ENCODE measurements at places on chromosomes 2 and 18.

GRCh38 chr2:119862127-119862889, 102.6 kb downstream of the PTPN4 start:
- no peak for DNase-seq

DNA sequence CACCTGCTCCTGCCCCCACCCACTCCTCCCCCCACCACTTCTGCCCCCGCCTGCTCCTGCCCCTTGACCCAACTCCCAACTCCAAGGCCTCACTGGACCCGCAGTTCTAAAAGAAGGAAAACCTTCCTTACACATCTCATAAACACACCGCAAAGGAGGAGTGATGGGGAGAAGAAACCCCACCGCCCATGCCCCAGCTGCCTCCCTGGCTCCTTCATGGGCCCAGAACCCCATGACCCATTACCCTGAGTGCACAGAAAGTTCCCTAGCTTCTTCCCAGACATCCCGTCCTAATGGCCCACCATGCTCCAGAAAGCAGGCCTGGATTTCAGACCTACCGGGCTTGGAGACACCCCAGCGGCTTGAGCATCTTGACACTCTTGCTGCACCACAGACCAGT, 17.8 kb upstream of the CNDP2 start:
- no peak for DNase-seq

DNA sequence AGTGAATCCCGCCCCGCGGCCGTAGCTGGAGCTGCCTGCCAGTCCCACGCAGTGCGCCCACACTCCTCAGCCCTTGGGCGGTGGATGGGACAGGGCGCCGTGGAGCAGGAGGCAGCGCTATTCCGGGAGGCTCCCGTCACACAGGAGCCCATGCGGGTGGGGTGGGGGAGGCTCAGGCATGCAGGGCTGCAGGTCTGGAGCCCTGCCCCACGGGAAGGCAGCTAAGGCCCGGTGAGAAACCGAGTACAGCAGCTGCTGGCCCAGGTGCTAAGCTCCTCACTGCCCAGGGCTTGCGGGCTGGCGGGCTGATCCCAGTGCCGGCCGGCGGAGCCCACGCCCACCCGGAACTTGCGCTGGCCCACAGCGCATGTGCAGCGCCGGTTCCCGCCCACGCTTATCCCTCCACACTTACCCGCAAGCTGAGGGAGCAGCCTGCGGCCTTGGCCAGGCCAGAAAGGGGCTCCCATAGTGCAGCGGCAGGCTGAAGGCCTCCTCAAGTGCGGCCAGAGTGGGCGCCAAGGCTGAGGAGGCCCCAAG, 1152.8 kb upstream of the CELF4 start:
- no peak for DNase-seq

DNA sequence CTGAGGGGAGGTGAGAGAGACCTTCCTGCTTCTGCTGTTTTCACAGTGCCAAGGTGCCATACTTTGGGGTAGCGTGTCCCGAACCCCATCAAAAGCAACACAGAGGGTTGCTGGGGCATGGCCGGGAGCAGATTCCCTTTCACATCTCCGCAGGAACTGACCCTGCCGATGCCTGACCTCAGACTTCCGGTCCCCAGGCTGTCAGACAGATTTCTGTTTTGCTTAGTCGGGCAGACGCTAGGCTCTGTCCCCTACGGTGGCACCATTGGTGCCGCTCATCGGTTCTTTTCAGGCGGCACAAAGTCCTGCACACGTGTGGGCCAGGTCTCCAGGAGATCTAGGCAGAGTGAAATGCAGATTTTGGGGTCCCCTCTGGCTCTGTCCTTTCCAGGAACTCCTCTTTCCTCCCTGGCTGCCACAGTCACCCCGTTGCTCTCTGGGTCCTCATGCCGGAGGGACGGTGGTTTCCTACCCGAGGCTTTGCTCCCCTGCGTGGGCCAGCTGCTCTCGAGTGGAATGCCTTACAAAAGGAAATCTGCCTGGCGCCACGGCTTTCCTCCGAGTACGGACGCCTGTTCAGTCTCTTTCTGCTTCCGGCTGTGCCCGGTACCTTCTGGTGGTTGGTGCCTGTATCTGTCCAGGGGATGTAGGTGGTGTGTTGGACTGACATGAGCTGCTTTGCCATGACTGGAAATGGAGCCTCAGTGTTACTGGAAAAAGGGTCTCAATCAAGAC, 39.3 kb downstream of the RTP5 start:
- DNase-seq = no peak

DNA sequence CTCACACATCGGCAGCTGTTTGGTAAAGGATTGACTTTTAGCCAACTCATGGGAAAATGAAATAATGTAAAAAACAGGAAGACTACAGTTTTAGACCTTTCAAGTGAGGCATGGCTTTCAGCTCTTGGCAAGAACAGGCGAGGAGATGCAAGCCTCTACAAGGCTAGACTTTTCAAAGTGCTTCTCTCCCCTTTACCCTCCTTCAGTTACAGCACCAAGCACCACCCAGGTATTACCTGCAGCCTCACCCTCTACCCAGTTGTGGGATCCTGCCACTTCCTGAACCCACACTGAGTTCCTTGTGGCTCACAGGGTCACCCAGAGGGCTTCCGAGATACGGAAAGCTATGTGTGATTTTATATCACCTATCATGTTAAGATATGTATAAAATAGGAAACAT, 14.7 kb downstream of the UGT1A10 start:
- no peak for DNase-seq

DNA sequence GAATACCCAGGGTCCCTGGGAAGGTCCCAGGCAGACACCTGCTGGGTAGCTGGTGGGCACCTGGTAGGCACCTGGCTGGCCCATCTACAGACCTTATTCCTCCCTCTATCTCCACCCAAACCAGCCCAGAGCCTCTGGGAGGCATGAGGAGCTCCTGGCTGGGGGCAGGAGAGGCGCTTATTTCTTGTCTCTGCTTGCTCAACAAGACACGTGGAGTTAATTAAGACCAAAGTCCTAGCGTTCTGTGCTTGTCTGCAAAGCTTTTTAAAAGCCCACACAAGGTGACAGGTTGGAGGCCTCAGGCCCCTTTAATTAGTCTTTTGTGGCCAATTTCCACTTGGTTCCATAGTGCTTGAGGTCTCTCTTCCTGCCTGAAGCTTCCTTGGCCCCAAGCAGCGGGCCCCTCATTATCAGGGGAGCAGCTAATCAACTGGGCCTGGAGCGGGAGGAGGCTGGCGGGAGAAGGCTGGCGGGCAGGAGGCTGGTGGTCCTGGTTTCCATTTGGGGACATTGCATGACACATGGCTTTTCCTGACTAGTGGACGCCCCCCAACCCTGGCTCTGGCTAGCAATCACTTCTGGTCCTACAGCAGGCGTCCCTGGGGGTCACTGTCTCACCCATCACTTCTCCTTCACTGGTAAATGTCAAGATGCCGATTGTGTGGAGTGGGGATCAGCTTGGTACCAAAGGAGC, 65.4 kb upstream of the HDAC4 start:
- no peak for DNase-seq

DNA sequence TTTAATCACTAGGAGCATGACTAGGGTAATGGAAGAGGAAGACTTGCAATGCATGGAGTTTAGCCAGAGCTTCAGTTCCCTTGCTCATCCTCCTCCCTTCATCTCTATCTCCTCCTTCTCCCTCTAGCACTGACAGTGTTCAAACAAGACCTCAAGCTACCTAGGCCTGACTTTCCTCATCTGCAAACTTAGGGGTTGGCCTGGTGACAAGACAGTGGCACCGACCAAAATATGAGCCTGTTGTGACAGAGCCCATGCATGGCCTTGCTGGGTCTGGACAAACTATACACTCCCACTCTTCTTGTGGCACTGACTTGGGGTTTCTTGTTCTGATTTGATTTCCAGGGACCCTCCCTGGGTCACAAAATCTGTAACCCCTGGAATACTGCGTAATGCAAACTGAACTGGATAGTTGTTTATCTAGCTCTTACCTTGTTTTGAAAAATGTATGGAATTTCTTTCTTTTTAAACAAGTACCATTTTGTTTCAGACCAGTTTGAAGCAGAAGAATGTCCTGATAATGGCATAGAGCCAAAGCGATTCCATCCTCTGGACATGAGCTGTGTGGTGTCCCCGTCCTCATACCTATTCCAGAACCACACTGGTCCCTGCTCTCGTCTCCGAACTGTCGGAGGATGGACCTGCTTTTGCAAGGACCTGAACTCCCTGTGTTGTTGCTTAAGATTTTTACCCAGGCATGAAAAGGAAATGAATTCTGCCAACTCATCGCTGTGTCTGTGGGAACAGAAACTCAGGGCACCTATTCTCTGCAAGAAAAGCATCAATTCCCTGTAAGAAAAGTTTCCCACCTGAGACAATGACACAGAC, 33.4 kb upstream of the PPP4R1 start:
- no peak for DNase-seq

GRCh38 chr2:179444056-179444455, 179.4 kb upstream of the SESTD1 start:
- no peak for DNase-seq

- no peak for DNase-seq
These were observed 540.0 kb upstream of the GYPC start for GRCh38 chr2:126115975-126116374.

GRCh38 chr2:152686321-152686720, 30.9 kb downstream of the PRPF40A start:
- DNase-seq = no peak

DNA sequence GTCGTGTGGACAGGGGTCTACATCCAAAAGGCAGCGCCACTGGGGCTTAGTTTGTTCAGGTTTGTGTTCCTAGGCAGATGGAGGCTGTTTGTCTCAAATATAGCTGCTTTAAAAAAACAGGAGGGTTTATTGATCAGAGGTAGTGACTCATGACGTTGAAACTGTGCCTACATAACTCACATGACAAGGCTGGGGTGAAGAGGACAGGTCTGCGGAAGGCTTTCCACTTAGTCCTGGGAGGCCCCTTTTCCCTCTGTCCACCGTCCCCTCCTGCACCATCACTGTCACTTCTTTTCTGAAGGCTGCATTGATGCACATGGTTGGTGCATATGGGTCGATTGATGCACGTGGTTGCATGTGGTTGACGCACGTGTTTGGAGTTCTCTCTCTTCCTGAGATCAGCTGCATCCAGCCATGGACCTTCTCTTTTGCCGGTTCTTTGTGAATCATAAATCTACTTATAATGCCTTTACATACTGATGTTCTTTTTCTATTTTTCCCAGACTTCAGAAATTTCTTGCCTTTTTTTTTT, 10.9 kb downstream of the SH3RF3 start:
- no peak for DNase-seq

- DNase-seq = no peak
These were observed 2026.1 kb upstream of the CELF4 start for GRCh38 chr18:39591649-39592048.

DNA sequence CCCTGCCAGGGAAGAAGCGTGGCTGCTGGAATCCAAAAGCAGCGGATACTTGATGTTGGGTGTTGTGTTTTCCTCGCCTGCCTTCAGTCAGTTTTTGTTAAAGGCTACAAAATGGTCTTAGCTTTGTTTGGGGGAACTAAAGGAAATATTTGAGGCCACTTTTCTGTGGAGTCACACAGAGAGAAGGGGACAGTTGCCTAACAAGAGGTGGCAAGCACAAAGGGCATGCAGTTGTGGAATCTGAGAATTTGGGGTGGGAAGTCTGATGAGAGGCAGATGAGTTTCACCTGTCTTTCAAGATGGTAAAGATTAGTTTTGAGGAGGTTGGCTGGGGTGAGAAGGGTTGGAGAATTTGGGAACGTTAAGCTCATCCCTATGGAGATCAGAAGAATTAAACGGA, 2.9 kb downstream of the MALT1 start:
- no peak for DNase-seq

DNA sequence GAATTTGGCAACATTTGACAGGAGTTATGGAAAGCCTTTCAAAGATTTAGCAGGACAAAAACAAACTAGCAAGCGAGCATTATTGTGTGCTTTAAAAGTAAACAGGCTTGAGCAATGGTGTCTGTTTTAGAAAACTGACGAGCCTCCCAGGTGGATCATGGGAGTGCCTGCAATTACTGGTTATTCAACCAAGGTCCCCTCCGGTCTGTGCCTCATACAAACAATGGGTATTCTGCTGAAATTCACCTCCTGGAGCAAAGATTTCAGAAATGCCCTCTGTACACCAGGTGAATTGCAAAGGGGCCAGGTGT, 22.4 kb downstream of the RTP5 start:
- no peak for DNase-seq

GRCh38 chr2:240569523-240569997, 1.3 kb downstream of the RNPEPL1 start:
- DNase-seq = no peak

DNA sequence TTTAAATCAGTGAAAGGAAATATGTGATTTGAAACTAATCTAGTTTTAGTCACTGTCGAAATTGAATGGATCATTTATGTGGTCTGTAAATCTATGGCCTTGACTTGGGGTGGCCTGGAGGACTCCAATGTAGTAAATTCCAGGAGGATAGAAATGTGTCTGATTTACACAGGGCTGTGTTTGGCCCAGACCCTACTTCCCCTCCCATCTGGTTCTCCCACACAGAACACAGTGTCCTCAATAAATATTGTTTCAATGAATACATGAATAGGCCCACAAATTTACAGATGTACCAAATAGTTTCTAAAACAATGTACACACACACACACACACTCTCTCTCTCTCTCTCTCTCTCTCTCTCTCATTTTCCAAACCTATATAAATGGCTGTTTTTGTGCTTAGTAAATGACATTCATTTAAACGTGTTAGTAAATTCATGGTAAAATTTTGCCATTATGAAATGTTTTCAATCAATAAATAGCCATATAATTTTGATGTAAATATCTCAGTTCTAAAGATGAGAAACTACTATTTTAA, 1.9 kb downstream of the CCDC68 start:
- DNase-seq = no peak

DNA sequence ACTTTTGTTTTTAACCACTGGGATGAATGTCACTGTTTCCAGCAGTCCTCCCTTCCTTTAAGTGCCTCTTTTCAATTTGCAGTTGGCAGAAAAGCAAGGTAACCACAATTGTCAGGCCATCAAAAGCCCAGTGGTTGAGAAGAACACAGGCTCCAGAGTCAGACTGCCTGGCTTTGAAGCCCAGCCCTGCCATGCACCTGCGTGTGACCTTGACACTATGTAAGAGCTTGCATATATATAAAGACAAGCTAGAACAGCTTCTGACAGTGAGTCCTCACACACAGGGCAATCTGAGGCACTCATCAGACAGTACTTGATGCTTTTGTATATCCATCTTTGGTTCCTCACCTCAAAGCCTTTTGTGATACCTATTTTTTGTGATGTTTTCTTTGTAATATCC, 11.0 kb downstream of the CCBE1 start:
- DNase-seq = no peak

- DNase-seq = no peak
These were observed 389.0 kb upstream of the ETAA1 start for GRCh38 chr2:67008155-67008554.

DNA sequence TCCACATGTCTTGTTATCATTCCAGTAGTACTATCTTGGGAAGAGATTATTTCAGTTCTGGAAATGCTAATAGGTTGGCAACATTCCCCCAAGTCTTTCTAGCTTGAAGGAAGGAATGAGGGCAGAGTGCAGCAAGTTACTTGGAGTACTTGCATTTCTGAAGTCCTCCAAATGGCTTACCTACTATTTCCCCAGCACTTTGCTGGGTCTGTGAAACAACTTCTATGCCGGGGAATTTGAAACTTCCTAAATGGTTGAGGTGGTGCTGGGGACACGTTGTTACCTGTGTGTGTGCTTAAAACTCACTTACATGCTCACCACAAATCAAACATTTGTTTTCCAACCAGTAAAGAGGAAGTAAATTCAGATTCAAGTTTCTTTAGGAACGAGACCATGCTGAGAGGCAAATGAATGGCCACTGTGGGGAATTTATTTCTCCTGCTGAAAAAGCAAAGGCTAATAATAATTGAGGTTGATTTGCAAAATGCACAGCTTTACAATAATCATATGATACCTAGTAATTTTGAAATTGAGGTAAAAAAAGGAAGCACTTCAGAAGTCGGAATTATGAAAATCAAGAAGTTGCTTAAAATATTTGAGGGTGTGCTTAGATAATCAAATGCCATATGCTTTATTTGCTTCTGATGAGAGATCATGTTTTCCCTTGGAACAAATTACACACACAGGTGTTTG, 1167.7 kb upstream of the ZEB2 start:
- no peak for DNase-seq

Measured in stimulated activated CD8-positive, alpha-beta memory T cell treated with anti-CD3 and anti-CD28 coated beads, Interleukin-2, amount 100 ng/mL, for 48 hours (primary cell).